ENCODE measurements at places on chromosomes 5 and 9.

- DNase-seq = no peak
These were observed 2.1 kb downstream of the RGS3 start for GRCh38 chr9:113465599-113466140.

- no peak for DNase-seq
These were observed 508.6 kb downstream of the RASEF start for GRCh38 chr9:82554381-82554780.

- no peak for DNase-seq
These were observed 196.6 kb downstream of the TRIM32 start for GRCh38 chr9:116883676-116884075.

- DNase-seq = peak; percentile 33
These were observed 192.7 kb downstream of the GNA14 start for GRCh38 chr9:77455312-77455927.

GRCh38 chr5:52708463-52708862 lies 79.3 kb upstream of the ITGA1 start:
- DNase-seq = no peak

DNA sequence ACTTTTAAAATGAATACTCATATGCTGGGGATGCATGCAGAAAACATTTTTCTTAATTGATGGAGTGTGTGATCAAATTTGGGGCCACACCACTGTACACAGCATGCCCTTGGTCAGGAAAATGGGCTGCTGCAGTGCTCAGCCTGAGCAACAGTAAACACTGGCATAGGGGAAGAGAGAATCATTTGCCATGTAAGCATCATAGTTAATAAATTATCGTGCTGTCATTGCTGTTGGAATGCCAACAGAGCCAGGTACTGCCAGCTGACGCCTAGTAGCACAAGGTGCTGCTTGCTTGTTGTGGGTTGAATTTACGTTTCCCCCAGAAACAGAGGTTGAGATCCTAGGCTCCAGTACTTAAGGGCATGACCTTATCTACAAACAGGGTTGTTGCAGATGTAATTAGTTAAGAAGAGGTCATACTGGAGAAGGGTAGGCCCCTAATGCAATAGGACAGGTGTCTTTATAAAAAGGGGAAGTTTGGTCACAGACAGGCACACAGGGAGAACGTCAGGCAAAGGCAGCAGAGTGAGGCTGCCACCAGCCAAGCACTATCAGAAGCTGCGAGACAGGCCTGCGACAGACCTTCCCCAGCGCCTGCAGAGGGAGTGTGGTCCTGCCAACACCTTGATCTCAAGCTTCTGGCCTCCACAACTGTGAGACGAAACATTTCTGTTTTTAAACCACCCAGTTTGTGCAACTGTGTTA lies 25.3 kb downstream of the DAP start:
- DNase-seq = no peak
